ENCODE measurements at places on chromosomes 13 and 19.

DNA sequence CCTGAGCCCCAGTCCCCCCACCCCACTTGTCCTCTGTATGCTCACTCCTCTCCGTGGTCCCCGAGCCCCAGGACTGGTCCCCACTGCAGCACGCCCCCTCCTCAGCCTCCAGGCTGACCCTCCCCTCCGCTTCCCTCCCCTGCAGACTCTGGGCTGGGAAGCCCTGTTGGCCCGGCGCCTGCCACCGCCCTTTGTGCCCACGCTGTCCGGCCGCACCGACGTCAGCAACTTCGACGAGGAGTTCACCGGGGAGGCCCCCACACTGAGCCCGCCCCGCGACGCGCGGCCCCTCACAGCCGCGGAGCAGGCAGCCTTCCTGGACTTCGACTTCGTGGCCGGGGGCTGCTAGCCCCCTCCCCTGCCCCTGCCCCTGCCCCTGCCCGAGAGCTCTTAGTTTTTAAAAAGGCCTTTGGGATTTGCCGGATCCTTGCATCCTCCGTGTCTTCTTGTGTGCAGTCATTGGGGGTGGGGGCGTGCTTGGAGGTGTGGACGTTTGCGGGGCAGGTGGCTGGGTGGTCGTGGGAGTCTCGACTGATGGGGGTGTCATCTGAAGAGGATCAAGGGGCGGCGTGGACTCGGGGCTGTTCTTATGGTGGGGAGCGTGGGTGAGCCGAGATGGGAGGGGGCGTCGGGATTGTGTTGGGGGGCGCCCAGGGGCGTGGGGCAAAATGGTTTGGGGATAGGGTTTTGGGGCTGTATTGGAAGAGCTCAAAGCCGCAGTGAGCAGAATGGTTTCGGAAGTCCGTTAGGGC is 3.5 kb downstream of the PTGER1 start:
- no peak for DNase-seq

- DNase-seq = no peak
Observed at GRCh38 chr13:110106726-110107125, 200.2 kb downstream of the COL4A1 start.

- no peak for DNase-seq
Observed at GRCh38 chr13:105073041-105073440, 1462.4 kb downstream of the EFNB2 start.

GRCh38 chr13:53683608-53684007 is 655.0 kb downstream of the OLFM4 start:
- DNase-seq = no peak

DNA sequence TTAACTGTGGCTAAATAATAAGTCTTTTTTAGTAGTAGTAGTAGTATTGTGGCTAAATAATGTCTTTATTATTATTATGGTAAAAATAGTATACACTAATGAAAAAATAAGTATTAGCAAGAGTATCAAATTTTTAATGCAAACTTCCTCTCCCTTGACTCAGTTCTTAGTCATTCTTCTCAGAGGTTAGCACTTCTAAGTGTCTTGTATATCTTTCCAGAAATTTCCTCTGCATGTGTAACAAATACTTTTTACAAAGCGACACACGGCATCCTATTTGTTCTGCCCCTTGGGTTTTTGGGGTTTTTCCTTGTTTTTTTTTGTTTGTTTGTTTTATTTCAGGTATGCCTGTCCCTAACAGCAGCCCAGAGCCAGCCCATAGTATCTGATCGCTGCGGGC is 20.9 kb downstream of the SIN3B start:
- DNase-seq = peak; percentile 46

DNA sequence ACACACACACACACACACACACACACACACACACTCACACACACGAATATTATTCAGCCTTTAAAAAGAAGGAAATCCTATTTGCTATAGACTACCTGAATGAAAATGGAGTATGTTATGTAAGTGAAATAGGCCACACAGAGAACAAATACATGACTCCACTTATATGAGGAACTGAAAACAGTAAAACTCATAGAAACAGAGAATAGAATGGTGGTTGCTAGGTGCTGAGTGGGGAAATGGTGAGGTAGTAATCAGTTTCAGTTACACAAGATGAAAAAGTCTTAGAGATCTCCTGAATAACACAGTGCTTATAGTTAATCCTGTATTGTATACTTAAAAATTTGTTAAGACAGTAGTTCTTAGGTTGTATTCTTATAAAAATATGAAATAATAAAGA is 8.2 kb downstream of the ZNF677 start:
- DNase-seq = no peak

DNA sequence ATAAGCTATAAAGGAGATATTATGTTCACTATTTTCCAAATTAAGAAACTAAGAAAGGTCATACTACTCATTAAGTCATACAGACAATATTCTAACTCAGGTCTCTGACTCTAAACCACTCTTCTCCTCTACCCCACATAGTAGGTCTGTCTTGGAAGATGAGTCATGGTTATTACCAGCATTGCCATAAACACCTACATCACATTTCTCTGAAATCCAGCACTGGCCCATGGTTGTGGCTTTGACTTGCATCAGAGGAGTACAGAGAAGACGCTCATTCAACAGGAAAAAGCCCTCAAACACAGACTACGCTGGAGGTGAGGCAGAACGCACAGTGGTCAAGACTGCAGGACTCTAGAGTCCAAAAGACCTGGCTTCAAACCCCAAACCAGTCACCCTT is 476.8 kb downstream of the COG6 start:
- DNase-seq = no peak
